ENCODE measurements at places on chromosomes 16 and 17. TPM values are rescaled to one million over a fixed set of nuclear protein-coding genes. Genes with fewer than 3 reads are reported as not detected.

The KCNJ2 gene
- total RNA-seq: 0.12 TPM

DNA sequence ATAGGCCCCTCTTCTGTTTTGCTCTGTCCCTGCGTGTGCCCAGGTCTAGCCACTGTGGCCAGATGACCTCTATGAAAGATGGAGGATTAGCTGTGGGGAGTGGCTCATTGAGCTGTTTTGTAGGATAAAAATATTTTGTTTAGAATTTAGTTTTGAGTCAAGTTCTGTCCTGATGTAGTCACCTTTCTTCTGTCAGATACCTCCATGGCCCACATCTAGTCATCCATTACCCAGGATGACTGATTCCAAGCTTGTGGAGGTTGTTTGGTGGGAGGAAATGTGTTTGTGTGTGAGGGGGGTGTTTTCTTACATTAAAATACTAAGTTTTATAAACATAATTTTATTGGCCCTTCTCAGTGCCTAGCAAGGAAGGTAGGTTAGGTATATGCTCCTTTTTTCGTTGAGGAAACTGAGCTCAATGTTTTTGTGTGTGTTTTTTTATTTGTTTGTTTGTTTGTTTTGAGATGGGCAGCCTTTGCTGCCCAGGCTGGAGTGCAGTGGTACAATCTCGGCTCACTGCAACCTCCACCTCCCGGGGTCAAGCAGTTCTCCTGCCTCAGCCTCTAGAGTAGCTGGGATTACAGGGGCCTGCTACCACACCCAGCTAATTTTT lies 16.3 kb downstream of the SNX11 start:
- DNase-seq: no peak

DNA sequence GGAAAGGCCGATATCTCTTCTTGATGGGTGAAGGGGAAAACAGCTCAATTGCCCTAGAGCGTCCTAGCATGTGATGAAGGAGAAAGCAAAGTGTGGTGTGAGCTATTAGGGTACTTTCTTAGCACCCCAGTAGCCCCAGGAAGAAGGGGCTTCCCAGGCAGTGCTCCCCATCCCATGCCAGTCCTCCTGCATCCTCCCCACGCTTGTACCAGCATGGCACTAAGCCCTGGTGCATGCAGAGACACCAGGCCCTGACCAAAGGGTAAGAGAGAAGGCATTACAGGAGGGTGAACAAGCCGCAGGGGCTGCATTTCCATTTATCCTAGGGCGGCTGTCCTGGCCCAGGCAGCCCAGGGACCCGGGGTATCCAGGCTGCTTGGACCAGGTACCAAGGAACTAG lies 3.1 kb downstream of the CYB561 start:
- DNase-seq: no peak

The KIF2B gene
- total RNA-seq: not detected

- no peak for DNase-seq
Measured at GRCh38 chr17:5361426-5361825, 58.0 kb downstream of the NUP88 start.

- no peak for DNase-seq
Measured at GRCh38 chr17:20008242-20009051, 712 bp upstream of the SPECC1 start.

The DCXR gene
- total RNA-seq: 107 TPM

DNA sequence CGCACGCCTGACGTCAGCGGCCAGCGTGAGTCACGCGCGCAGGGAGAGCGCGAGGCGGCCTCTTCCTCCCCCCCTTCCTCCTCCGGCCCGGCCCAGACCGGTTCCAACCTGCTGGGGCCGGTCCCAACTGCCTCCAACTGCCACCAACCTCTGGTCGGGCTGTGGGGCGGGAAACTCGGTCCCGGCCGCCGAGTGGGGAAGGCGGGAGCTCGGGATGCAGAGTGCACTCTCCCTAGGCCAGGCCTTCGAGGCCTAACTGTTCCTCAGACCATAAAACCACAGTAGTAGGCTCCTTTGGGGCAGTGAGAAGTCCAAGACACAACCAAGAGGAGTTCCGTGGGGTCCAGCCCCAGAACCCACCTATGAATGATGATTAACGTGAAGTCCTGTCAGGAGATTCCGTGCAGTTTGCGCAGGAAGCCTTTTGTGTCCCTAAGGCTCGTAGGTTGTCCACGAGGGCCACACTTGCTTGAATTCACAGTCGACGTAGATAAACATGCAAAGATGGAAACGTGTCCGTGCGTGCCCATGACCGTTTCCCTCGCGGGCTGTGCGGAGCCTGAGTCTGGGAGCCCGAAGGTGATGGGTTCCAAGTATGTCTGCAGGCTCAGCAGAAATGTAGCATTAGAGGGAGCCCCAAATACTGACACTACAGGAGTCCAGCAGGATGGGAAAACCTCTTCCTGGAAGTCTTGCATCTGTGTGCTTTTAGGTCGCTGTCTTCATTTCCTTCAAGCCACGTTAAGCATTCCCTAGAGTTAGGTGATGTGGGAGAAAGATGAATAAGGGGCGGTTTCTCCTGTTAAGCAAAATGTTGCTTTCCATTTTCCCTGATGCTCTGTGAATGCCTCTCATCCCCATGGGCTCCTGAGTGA lies 647 bp downstream of the UNK start:
- peak; percentile 92 for DNase-seq

- DNase-seq: no peak
Measured at GRCh38 chr17:61611323-61611722, 20.3 kb upstream of the NACA2 start.

- no peak for DNase-seq
Measured at GRCh38 chr17:45279898-45280297, 18.0 kb upstream of the SPATA32 start.

The CACNG3 gene
- not detected for total RNA-seq

DNA sequence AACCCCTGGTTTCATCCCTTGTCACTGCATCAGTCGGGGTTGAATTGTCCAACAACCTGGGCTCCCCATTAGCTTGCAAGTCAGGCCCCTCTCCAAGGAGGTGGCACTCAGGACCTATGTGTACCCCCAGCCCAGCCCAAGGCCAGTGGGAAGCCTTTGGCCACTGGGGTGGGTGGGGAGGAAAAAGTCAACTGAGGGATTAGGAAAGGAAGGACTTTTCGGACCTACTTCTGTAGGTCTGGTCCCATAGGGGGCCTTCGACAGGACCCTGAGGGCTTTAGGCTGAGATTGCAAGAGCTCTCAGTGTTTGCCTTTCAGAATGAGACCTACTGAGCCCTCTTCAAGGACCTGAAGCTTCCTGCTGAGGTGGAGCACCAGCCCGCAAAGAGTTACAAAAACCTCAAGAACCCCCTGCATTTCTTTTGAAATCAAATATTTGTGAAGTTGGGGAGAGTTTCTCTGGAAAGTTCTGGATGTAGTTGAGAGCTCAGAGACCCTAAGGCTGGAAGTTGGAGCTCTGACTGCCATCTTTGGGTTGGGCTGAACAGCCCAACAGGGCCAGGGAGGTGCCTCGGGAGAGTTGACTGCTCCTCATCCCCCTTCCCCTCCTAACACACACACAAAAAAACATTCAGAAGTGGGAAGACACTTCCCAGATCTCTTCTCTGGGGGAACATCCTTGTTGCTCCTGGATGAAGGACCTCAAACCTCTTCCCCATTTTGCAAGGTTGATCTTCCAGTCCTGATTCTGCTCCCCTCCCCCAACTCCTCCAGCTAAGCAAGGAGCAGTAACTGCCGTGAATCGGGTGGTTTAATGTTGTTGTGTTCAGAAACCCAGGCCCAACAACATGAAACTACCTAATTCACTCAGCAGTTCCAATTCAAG lies 5.8 kb upstream of the HOXB9 start:
- DNase-seq: no peak

DNA sequence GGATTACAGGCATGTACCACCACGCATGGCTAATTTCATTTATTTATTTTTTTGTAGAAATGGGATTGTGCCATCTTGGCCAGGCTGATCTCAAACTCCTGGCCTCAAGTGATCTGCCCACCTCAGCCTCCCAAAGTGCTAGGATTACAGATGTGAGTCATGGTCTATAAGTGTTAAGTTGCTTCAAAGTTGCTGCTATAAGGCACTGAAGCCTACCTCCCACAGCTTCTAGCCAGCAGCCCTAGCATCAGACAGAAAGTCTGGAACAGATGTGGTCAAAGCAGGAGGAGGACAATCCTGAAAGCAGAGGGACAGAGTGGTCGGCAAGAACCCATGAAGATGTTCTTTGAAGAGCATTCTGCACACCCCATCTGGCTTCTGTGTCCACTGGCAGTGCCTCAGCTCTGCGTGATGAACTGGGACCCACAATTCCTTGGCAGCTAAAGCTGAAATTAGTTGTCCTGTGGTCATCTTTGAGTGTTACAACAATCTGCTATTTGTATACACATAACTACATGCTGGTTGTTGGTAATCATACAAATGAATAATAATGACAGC lies 11.2 kb downstream of the MAP3K14 start:
- DNase-seq: peak; percentile 93

The C16orf96 gene
- total RNA-seq: not detected

The UNC45B gene
- total RNA-seq: not detected

GRCh38 chr16:49747654-49748053 lies 108.3 kb downstream of the ZNF423 start:
- DNase-seq: no peak

The CLDN7 gene
- not detected for total RNA-seq

DNA sequence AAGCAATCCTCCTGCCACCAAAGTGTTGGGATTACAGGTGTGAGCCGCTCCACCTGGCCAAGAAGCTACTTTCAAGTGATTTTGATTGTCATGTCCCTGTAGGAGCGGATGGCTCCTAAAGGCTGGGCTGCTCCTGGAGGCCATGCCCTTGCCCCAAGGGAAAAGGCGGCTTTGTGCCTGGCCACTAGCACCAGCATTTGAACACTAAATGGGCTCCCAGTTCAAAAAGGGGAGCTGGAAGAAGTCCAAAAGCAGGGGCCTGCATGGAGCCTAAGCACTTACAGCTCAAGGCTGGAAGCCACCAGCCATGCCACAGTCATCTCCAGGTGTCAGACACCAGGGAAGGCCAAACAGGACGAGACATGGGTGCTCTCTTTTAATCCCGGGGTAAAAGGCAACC lies 26.8 kb downstream of the SPHK1 start:
- DNase-seq: no peak

The RAB11FIP4 gene
- total RNA-seq: 4.8 TPM

The KRTAP9-2 gene
- not detected for total RNA-seq

DNA sequence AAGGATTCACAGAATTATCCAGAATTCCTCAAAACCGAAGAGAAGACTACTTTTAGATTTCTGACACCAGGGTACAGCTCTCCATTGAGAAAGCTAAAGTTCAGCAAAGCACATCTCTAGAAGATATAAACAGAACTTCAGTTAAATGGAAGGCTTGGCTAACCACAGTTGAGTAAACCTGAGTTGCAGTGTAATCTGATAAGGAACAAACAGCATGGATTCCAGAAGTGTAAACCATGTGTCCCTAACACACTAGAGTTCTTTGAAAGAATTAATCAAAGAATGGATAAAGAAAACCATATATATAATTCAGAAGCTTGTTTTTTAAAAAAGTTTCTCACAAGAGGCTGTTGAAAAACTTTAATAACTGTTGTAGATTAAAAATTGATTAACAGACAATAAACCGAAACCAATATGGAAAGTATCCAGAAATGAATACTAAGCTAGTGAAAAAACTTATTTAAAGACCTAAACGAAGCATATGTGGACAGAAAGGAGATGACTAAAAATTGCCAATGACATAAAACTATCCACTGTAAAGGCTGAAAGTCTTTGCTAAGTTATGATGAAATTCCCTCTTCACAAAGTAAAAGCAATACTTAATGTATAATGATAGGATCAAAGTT lies 4.3 kb downstream of the RNF43 start:
- peak; percentile 89 for DNase-seq

The SULT1A4 gene
- total RNA-seq: 2.5 TPM

The TPPP3 gene
- not detected for total RNA-seq

DNA sequence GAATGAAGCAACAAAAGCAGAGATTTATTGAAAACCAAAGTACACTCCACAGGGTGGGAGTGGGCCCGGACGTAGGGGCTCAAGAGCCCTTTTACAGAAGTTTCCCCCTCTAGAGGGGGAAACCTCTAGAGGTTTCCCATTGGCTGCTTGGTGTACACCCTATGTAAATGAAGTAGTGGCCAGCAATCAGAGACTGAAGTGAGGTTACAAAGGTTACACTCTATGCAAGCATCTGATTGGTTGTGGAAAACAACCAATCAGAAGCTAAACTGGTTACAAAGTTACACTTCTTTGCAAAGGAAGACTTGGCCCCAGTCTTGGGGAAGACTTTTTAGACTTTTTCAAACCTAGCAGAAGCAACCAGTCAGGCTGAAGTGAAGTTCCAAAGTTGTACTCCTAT lies 27.1 kb downstream of the CRAMP1 start:
- DNase-seq: no peak

GRCh38 chr17:82823004-82823403 lies 16.8 kb downstream of the ZNF750 start:
- DNase-seq: no peak

DNA sequence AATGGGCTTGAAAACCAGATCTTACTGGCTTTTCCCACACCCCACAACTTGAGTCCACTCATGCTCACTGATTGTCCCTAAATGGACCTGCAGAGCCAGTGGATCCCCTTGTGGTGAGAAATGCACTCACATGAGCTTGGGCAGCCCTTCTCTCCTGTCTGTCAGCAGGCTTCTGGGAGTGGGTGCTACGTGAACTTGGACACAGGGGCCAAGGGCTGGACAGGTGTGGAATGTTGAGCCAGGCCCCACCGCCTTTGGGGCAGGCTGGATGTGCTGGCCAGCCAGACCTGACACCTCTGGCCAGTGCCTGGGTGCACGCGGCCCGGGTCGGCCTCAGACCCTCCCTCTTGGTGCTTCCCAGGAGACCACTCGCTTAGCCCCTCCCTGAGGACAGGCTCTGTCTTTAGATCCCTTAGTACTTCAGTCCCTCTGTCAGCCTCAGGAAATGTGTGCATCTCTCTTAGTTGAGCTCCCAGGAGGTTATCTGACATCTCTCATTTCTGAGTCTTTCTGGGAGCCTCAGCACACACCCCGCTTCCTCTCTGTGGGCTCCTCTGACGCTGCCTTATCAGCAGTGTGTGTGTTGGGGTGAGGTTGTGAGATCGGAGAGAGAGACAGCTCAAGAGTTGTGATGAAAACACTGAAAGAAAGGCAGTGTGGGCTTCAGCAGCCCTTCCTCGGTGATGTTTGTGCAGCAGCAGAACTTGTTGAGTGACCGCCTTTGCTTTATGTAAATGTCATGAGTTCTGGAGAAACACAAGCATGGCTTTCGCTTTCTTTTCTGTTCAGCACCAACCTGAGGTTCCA lies 117.0 kb downstream of the RAB11FIP4 start:
- DNase-seq: no peak

The GGA2 gene
- total RNA-seq: 25.0 TPM

The KRTAP9-8 gene
- not detected for total RNA-seq

- peak; percentile 51 for DNase-seq
Measured at GRCh38 chr17:49739641-49740271, 24.2 kb downstream of the FAM117A start.

DNA sequence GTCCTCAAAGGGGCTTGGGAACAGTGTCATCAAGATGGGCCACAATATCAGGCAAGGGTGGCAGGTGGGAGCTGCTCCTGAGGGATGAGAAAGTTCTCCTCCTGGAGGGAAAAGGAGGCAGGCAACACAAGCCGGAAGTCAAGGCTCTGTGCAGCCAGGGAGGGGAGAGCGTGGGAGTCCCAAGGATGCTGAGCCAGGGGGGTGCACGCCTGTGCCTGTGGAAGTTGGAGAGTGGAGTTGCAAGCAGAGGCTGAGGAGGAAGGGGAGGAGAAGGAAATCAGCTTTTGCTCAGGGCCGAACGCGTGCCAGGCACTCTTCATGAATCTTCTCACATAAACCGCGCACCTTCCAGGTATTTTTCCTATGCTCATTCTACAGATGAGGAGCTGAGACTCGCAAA lies 7.4 kb upstream of the SLC13A2 start:
- DNase-seq: no peak

Data from H4 (cell line).